ENCODE measurements at places on chromosomes 4 and X.

GRCh38 chr4:180394312-180394711 lies 1848.9 kb upstream of the TENM3 start:
- no peak for DNase-seq

GRCh38 chr4:75497133-75497532 lies 17.1 kb downstream of the RCHY1 start:
- DNase-seq = no peak

- DNase-seq = no peak
Observed at GRCh38 chr4:119679251-119679650, 50.6 kb upstream of the PDE5A start.

DNA sequence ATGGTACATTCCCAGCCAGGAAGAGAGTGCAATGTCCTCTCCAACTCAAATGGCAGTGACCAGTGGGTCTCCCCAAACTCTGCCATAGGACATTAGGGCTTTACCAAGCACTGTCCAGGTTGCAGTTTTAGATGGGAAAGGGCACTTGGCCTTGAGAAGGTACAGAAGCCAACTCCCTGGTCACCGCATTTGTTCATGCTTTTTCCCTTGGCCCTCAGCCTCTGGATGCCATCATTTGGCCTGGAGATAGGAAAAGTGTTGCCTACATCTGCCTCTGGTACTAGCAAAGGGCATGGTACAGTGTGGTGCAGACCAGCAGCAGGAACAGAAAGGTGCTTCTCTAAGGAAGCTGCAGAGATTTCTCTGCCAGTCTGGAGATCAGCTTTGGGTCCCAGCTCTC lies 93.8 kb downstream of the MAMLD1 start:
- DNase-seq = no peak

GRCh38 chr4:110332483-110332882 lies 134.1 kb upstream of the ELOVL6 start:
- DNase-seq = no peak

- no peak for DNase-seq
Observed at GRCh38 chr4:52572936-52573485, 86.1 kb downstream of the USP46 start.

DNA sequence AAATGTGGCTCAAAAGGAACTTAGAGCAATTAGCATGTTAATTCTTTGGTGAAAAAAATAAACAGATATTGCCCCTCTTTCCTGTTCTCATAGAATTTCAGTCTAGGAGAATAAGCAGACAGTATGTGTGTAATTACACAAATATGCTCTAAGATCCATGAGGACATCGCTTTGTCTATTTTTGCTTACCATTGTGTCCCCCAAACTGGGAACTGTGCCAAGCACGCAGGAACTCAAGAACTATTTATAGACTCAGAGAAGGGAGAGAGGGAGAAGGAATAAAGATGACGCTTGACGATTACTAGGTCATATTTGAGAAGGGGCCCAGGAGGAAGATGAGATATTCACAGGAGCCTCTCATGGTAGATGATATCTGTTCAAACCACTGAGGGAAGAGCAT lies 692.6 kb downstream of the RAB28 start:
- no peak for DNase-seq
